Bronchial epithelial cell (primary cell): ENCODE measurements at places on chromosomes 7 and 10. TPM values are rescaled to one million over a fixed set of nuclear protein-coding genes. Genes with fewer than 3 reads are reported as not detected.

ANKRD30A gene
- total RNA-seq, result not detected in 2 replicates

ANKRD1 gene
- under 0.01 TPM in 1 of 2 replicates, not detected in the other for total RNA-seq

CDHR1 gene
- total RNA-seq, result 0.53 and 0.90 TPM in 2 replicates

ACHE gene
- total RNA-seq, result 0.13 TPM in 1 of 2 replicates, not detected in the other

MAP3K8 gene
- 1.6 and 3.5 TPM in 2 replicates for total RNA-seq

SPAM1 gene
- total RNA-seq, result not detected in 2 replicates

SHH gene
- total RNA-seq, result 0.13 TPM in 1 of 2 replicates, not detected in the other

C10orf67 gene
- total RNA-seq, result 0.26 TPM in 1 of 2 replicates, not detected in the other

OR6B1 gene
- not detected in 2 replicates for total RNA-seq

ANKIB1 gene
- 42.1 and 42.6 TPM in 2 replicates for total RNA-seq

NME8 gene
- total RNA-seq, result not detected in 2 replicates

C10orf53 gene
- total RNA-seq, result not detected in 2 replicates

LIPF gene
- total RNA-seq, result not detected in 2 replicates

HMX3 gene
- total RNA-seq, result 0.13 TPM in 1 of 2 replicates, not detected in the other

GNAT3 gene
- total RNA-seq, result not detected in 2 replicates

SRGN gene
- 0.26 and 1.0 TPM in 2 replicates for total RNA-seq

EVX1 gene
- not detected in 2 replicates for total RNA-seq

PON3 gene
- total RNA-seq, result 0.64 and 1.3 TPM in 2 replicates

GPC2 gene
- 1.0 and 1.3 TPM in 2 replicates for total RNA-seq

CLDN3 gene
- not detected in 2 replicates for total RNA-seq

PBLD gene
- total RNA-seq, result 0.53 and 2.4 TPM in 2 replicates

SLC29A3 gene
- 0.53 and 0.77 TPM in 2 replicates for total RNA-seq

SFXN4 gene
- total RNA-seq, result 19.5 and 21.6 TPM in 2 replicates

UNC5B gene
- total RNA-seq, result 36.6 and 62.5 TPM in 2 replicates

CLEC5A gene
- not detected in 2 replicates for total RNA-seq

SCIN gene
- 0.26 TPM in 2 replicates for total RNA-seq
